WERI-Rb-1 (cell line): ENCODE measurements at places on chromosomes 5 and 9.

DNA sequence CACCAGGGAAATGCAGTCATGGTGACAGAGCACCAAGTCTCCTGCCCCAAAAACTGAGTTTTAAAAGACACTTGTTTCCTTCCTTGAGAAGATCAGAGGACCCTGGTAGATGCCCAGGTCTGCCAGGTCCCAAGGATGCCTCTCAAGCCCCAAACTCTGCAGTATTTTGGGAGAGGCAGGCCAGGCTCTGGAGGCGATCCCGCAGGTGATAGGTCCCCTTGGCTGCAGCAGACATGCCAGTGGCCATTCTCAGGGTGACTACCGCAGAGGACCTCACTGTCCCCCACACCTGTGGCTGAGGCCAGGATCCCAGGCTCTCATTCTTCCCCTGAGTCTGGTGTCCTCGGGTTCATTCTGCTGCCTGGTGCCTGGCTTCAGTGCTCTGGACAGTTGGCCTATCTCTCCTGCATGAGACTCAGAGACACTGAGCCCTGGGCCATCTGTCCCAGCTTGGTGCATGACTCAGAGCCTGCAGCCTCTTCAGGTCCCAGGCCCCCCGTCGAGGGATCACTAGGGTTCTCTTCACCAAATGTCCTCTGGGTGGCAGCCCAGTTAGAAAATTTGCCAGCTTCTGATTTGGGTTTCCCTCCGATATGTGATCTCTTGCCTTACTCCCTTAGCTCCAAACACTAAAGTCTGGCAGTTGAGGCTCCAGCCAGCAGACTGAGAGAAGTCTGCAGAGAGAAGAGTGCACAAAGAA is 59.7 kb upstream of the GARNL3 start:
- peak; percentile 99 for DNase-seq

- no peak for DNase-seq
Observed at GRCh38 chr9:17191082-17191481, 56.2 kb downstream of the CNTLN start.

DNA sequence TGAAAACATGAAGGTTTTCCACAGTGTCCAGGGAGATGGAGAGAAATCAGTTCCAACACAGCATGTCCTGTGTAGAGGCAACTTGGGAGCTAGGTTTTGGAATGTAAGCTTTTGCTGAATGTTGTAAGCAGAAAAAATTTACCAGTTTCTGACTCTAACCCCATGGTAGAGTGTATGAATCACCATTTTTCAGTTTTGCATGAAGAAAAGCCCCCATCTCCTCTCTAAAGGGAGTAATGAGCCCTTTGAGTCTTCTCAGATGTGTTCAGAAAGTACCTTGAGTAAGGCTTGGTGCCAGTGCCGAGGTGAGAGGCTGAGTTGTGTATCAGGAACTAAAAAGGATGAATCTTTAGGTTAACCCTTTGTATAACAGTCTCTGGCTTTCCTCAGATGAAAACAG is 96.2 kb downstream of the ADRB2 start:
- no peak for DNase-seq

DNA sequence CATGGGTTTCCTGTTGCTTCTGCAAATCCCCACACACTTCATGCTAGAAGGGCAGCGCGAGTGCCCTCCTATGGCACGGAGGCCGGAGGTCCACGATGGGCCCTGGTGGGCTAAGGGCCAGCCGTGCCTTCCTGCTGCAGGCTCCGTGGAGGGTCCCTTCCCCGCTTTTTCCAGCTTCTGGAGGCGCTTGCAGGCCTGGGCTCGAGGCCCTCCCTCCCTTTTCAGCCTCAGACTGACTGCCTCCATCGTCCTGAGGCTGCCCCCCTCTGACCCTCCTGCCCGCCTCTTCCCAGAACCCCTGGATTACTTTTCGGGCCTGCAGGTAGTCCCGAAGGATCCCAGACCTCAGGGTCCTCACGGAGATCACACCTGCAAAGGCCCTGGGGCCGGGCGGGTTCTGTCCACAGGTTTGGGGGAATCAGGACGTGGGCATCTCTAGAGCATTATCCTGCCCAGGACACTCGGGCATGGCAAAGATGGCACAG is 3.2 kb upstream of the TERT start:
- DNase-seq = no peak

- DNase-seq = no peak
Observed at GRCh38 chr5:87581661-87582060, 168.9 kb upstream of the CCNH start.

DNA sequence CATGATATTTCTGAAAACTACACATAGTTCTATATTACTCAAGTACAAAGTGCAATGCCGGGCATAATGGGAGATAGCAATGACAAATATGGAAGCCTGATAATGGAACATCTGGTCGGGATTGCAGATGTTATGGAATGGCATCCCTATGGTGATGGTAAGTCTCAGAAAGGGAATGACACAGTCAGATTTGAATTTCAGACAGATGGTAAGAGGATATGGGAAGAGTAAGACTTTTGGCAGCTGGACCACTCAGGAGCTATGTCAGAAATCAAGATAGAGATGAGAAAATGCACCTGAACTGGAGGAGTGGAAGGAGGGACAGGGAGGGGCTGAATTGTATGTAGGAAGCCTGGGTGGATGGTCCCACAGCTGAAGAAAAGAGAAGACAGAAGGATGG is 200.0 kb downstream of the DTWD2 start:
- no peak for DNase-seq

DNA sequence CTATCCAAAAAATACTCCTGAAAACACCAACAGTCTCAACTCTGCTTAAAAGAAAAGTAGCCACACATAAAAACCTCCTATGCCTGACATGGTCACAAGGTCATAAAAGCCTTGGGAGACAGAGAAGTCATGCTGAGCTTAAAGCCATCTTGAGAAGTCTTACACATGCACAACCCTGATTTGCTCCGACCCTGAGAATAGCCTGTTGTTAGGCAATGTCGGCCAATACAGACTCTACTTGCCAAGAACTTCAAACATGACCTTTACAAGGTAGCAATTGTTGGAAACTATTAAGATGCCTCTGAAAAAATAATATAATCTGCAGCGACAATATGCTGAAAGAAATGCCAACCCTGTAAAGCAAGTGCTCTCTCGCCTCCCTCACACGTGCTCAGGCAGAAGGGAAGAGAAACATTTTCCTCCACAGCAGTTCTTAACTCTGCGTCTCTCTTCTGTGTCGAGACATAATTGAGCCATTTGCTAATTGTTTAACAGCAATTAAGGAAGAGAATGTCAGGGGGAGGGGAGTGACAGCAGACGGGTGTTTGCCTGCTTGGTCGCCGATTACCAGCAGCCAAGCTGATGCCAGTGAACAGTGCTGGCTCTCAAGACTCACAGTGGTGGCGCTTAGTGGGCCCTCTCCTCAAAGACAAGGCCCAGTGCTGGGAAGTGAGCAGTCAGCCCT is 393.6 kb downstream of the SPOCK1 start:
- DNase-seq = no peak

GRCh38 chr5:34682926-34683623 is 26.9 kb downstream of the RAI14 start:
- DNase-seq = no peak

DNA sequence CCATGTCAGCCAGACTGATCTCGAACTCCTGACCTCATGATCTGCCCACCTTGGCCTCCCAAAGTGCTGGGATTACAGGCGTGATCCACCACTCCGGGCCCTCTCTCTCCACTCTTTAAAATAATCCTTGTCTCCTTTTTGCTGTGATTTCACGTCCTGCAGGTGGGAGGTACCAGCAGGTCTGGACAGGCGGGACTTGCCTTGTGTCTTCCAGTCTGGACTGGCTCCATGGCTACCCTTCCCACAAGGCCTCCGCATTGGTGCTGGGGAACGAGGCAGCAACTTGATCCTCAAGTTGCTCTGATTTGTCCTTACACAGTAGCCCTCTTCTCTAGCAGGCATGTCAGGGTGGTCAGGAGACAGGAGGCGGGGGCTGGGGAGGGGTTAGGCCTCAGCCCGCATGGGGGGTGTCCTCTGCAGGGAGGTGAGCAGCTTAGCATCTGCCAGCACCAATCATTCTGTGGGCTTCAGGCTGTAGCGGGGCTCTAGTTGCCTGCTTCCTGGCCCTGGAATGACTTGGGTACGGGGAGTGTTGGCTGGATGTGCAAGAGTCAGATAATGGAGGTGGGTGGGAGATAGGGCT is 54.3 kb downstream of the TENT4A start:
- DNase-seq = peak; percentile 40

GRCh38 chr9:6575324-6576034 is 70.0 kb downstream of the GLDC start:
- DNase-seq = no peak

GRCh38 chr9:85278769-85279168 is 463.0 kb downstream of the AGTPBP1 start:
- no peak for DNase-seq
